ENCODE measurements at places on chromosomes 7 and 10.

- no peak for DNase-seq
Observed at GRCh38 chr10:82397854-82398253, 522.9 kb downstream of the NRG3 start.

DNA sequence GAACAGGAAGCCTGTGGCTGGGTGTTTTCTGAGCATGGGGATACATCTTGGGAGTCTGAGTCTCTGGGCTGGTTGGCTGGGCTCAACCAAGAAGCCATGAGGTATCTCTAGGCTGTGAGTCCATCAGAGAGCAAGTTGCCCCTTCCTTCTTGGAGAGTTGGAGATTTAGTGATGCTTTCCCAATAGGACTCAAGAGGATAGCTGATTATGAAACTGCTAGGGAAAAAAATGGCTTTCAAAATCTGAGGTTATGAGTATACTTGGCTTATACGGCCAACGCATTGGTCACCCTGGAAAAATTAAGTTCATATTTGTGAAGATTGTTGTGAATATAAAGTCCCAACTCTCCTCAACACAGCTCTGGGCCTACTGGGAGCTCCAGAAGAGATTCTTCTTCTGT lies 162.7 kb upstream of the KMT2E start:
- DNase-seq = no peak

DNA sequence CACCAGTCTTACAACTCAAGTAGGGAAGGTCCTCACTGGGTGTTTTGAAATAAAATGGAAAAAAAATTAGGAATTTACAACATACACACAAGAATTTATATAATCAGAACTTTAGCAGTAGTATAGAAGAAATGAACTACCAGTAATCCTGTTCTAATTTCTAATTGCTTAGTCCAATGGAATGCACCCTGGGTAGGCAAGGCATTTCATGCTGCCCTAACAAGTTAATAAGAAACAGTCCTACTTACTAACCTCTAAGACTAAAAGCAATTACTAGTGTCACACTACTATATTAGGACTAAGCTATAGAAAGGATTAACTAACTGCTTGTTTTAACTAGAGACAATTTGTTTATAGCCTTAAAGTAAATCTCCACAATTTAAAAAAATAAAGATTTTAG lies 158.1 kb downstream of the BTAF1 start:
- no peak for DNase-seq

DNA sequence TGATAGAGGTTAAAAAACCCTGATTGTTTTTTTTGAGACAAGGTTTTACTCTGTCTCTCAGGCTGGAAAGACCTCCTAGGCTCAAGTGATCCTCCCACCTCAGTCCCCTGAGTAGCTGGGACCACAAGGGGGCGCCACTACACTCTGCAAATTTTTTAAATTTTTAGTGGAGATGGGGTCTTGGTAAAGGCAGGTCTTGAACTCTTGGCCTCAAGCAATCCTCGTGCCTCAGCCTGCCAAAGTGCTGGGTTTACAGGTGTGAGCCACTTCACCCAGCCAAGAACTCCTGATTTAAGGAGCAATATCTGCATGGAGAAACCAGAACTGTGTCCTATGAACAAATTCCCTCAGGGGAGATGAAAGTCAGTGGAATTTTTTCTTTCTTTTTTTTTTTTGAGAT lies 7.3 kb upstream of the KLHDC10 start:
- DNase-seq = no peak

GRCh38 chr10:103612462-103613365 lies 119.2 kb downstream of the NEURL1 start:
- no peak for DNase-seq

DNA sequence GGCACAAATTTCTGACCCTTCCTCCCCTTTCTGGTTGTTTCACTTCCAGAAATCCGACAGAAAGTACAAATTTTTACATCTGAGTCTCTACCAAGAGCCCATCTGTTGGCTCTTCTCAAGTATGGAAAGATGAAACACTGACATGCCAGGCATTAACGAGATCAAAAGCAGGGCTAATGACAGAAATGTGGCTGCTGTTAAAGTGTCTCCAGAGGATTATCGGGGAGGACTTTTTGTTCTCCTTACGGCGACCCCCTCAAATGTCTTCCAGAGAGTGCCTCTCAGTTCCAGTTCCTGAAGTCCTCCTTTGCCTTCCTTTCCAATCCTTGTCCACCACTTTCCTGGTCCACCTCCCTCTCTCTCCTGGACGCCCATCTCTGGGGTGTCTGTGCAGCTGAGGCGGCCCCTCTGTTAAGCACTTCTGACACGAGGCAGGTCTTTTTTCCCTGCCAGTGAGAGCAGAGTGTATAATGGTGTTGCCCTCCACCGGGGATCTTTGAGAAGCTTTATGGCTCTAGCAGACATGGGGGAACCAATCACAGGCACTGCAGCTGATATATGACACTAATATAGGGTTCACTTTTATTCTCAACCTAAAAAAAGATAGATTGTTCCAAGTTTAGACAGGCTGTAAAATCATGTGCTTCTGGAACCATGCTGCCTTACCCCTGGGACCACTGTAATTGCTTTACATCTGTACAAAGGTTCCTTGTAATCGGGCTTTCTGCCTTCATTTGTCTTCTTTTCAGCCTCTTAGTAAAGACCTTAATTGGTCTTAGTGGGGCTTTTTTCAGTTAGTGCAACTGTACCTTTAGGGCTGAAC lies 757.1 kb downstream of the AUTS2 start:
- no peak for DNase-seq
